ENCODE measurements at places on chromosomes 5 and 9. TPM values are rescaled to one million over a fixed set of nuclear protein-coding genes. Genes with fewer than 3 reads are reported as not detected.

The SLU7 gene
- 35.8 TPM for total RNA-seq

The AGXT2 gene
- total RNA-seq, result not detected

The PCA3 gene
- total RNA-seq, result not detected

The NEURL1B gene
- total RNA-seq, result 32.9 TPM

The ENTPD2 gene
- 0.48 TPM for total RNA-seq

The HTR1A gene
- total RNA-seq, result not detected

The TAF1L gene
- total RNA-seq, result not detected

The RNF44 gene
- total RNA-seq, result 16.6 TPM

The ROPN1L gene
- total RNA-seq, result not detected

The ORM1 gene
- 1.8 TPM for total RNA-seq

DNA sequence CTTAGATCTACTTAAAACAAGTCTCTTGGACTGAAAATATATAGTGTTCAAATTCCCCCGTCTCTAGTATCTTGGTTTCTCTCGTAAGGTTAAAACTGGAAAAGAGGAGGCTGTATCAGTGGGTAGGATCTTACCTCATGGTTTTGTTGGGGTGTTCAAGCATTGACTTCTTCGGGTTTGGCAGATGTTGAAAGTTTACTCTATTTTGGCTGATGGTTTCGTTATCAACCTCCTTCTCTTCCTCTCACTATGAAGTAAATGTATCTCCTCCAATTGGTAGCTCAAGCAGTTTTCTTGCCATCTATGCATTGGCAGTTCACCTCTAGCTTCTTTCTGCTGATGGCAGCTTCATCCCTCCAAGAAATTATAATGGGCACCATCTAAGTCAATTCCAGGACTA lies 506.5 kb upstream of the GRIN3A start:
- no peak for DNase-seq

GRCh38 chr5:69030358-69031062 lies 63.3 kb upstream of the SLC30A5 start:
- no peak for DNase-seq

DNA sequence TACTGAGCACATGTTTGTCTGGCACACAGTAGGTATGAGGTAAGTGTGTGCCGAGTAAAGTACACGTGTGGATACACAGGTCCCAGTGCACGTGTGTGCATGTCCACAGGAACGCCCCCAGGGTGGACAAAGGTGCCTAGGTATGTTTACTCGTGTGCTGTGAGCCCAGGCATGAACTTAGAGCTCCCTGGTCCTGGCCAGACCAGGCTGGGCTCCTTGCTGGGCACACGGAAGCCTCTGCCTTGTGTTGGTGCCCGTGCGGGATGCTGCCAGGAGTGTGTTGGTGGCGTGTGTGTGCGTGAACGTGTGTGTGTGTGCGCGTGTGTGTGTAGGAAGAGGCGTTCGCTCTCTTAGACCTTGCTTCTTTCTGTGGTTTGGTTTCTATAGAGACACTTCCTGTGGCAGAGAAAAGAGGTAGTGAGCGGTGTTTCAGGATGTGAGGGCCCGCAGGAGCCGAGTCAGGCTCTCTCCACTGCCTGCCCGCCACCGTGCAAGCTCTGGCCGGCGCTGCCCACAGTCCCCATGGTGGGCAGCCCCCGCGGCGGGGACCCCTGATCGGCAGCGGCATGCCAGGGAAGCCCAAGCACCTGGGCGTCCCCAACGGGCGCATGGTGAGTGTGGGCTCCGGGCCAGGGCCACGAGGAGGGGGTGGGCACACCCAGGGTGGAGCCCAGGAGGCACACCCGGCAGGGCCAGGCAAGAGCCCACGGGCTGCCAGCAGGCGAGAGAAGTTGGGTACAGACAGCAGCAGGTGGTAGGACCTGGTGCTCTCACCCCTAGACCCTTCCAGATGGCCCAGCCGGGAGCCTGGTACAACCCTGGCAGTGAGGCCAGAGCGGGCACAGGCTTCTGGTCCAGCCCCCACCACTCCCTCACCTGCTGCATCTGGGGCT lies at the start of gene RGS14:
Gene RGS14, plus strand, starts transcription at position 466 of the 893 bp plus-strand sequence. Its CDS starts 101 bp downstream, at position 567.
- DNase-seq, result peak; percentile 86

- no peak for DNase-seq
These were observed 406.5 kb upstream of the EDIL3 start for GRCh38 chr5:84791138-84791537.

DNA sequence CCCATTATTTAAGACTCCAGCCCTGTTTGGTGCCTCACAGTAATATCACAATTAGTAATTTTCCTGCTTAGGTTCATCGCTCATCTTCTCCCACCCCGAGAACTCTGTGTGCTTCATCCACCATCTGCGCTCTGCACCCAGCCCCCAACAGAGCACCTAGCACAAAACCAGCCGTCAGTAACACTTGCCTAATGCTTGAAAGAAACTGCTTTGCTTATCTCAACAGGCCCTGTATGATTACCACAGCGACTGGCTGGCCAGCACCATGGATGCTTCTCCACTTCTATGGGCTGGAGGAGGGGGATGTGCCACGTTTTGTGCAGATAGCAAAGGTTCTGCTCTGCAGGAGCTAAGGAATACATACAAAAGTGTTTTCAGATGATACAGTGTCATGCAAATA lies 166.8 kb downstream of the SPOCK1 start:
- no peak for DNase-seq

DNA sequence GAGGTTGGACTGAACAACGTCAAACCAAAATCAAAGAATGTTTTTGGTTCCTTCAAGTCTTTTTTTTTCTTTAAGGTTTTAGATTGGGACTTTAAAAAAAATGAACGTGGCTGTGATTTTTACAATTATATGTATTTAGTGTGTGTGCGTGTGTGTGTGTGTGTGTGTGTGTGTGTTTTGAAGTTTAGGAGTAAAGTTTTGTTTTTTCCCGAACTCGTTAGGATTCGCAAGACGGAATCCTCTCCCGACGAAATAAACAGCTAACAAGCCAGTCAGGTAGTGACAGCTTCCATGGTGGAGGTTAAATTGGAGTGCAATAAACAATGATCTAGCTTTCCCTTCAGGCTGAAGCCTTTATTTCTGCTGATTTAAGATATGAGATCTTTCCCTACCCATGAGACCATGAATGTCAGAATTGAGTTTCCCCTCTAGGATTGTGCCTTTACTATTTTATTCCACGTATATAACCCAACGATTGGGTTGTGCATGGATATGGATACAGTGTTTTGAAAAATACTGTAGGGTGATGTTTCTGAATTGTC lies 1.2 kb downstream of the KIAA1958 start:
- DNase-seq, result no peak

DNA sequence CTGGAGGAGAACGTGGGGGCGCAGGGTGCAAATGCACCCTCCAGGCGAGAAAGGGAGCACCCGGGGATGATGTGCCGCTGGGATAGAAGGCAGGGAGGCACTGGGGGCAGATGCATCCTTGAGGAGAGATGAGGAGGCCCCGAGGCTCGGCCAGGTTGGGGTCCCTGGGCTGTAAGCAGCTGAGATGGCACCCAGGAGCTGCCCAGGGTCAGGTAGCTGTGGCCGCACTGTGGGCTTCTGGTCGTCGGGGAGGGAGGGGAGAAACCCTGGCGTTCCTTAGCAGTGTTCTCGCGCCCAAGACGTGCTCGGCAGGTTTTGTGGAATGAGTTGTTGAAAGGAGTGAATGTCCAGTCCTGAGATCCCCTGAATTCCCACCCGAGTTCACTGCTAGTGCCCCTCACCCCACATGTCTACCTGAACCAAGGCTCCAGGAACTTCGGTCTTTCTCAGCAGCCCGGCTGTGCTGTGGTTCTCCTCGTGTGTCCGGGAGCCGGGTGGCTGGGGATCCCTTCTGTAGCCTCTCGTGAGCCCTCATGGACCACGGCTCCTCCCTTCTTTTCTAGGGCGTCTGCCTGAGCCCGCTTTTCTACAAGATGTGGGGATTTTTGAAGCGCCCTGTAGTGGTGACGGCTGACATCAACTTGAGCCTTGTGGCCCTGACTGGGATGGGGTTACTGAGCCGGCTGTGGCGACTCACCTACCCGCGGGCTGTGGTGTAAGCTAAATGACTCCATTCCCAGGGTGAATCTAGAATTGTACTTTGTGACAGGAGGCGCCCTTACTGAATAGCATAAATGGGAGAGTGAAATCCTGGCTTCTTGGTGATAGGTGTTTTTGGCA lies 1.1 kb downstream of the POMT1 start:
- DNase-seq, result no peak

- no peak for DNase-seq
These were observed 74.4 kb upstream of the EQTN start for GRCh38 chr9:27371382-27371781.

DNA sequence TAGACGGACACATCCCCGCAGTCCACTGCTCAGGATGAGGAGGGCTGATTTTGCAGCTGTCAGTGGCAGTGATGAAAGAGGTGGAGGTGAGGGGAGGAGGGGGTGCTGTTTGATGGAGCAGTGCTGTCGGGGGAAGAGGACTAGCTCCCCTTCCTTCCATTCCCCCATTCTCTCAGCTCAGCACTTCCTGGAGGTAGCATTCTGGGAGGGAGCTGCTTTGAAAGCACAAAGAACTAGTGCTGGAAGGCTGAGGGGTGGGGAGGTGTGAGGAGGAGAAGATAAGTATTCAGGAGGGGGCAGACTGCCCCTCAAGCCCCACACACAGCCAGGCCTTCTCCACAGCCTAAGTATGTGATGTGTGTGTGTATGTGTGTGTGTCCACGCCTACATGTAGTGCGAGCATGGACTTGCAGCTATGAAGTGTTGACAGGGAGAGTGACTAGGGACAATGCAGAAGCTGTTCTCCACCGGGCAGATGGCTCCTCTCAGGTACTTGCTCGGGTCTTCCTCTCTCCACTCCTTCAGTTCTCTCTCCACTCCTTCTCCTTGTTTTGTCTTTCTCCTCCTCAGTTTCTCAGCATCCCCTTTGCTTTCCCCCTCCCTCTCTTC lies 65.5 kb upstream of the HSPA9 start:
- no peak for DNase-seq

DNA sequence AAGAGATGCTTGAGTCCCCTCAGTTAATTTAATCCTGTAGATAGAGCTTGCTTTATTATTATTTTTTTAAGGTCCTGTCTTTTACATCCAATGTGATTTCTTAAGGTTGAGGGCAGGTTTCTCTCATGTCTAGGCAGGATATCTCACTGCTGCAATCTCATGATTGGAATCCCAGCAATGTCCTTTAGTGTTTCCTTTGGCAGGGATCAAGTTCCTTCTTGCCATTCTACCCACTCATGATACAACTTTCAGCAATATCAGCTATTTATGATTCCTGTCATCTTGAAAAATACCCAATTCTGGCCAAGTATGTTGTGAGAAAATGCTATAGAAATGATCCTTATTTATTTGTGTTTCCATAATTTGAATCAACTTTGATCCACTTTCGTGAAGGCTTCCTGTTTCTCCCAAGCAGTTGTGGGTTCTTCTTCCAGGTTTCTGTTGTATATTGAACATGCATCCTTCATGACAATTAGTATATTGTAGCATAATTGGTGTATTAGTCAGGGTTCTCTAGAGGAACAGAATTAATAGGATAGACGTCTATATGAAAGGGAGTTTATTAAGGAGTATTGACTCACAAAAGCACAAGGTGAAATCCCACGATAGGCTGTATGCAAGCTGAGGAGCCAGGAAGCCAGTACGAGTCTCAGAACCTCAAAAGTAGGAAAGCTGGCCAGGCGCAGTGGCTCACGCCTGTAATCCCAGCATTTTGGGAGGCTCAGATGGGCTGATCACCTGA lies 18.4 kb upstream of the VPS13A start:
- DNase-seq, result no peak

- peak; percentile 90 for DNase-seq
These were observed 61.3 kb upstream of the MEGF10 start for GRCh38 chr5:127229185-127229889.

GRCh38 chr5:81948349-81948748 lies 23.5 kb upstream of the ATG10 start:
- DNase-seq, result no peak

GRCh38 chr9:77848897-77849296 lies 182.7 kb downstream of the GNAQ start:
- peak; percentile 88 for DNase-seq

DNA sequence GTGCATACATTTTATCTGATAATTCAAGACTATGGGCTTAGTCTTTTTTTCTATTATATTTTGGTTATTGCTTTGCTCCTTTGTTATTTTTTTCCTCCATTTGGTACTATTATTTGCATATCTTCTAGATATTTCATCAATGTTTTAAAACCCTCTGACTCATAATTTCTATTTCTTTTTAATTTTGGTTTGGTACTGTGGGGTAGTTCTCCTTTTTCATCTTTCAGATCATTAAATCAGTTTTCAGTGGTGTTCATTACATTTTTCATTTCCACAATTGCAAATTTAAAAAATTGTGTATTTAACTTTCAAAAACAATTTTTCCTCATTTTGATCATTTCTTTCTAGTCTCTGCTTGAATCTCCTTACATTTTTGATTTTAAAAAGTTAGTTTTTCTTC lies 7.5 kb upstream of the FRMPD1 start:
- no peak for DNase-seq

DNA sequence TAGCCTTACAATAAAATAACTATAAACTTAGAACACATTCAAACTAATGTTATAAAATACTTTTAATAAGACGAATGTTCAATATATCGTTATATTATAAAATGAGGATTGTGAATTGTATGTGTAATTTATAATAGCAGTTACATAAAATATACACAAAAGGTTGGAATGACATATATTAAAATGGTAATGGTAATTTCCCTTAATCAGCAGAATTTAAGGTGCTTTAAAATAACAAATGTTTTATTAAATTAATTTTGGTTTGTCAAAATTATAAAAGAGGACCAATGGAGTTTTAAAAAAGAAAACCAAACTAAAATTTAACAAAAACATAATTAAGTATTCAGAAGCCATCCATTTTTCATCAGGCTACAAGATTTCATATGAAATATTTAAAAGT lies 164.3 kb upstream of the PRDM9 start:
- DNase-seq, result no peak

GRCh38 chr5:32539981-32540845 lies 45.1 kb upstream of the SUB1 start:
- DNase-seq, result no peak

- no peak for DNase-seq
These were observed 63.9 kb downstream of the SREK1 start for GRCh38 chr5:66207800-66208561.

DNA sequence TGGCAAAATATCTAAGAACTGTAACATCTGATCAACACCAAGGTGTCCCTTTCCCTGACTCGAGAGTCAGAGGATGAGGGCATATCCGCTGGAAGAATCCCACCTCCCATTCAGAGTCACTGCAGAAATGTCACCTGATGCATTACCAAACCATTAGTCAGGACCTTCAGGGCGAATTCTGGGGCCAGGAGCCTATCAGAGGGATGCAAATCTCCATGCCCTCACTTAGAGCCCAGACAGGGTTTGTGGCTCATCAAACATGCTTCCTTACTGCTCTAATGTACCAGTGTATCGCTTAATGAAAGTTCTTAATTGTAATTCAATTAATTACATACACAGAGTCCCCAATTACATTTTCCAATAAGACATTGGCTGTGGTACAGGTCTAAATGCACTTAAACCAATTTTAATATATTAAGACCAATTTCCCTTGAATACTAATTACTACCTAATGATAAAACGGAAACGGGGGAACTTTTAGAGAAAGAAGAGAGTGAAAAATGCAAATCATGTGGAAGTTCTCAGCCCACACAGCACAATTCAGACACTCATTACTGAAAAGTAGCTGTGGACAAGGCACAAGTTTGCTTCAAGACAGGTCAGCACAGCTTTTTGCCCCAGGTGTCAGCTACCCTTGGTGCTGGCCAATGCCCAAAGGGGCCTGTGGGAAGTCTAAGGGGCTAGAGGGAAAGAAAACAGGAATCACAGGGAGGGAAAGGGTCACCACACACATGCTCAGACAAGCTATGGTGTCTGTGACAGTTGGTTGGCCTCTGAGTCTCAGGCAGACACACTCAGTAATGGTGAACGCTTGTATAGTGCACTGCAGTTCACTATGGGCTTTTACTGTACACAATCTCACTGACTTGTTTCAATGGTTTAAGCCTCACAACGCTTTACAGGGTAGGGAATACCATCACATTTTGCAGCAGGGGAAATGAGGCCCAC lies 211.6 kb downstream of the MAPKAP1 start:
- no peak for DNase-seq

All from posterior vena cava (tissue), 2 donors.